Stimulated activated CD4-positive, alpha-beta T cell treated with anti-CD3 and anti-CD28 coated beads, Interleukin-15, amount 100 ng/mL, for 1 hour (primary cell): ENCODE measurements at places on chromosomes 1 and 21.

DNA sequence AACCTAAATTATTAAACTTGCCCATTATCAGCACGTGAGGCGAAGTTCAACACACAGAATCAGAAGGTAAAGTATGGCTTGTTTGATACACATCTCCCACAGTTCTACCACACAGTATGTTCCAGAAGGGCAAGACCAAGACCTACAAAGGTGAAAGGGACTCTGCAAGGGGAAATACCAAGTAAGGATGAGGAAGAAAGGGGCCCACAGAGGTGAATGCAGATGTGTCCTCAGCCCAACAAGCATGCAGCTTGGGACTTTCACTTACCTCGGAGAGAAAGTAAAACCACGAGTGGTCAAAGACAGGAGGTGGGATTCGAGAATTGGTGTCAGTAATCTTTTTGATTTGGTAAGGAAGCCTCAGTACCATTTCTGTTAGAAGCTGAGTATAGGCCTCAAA is 85.8 kb downstream of the UBR4 start:
- no peak for DNase-seq

DNA sequence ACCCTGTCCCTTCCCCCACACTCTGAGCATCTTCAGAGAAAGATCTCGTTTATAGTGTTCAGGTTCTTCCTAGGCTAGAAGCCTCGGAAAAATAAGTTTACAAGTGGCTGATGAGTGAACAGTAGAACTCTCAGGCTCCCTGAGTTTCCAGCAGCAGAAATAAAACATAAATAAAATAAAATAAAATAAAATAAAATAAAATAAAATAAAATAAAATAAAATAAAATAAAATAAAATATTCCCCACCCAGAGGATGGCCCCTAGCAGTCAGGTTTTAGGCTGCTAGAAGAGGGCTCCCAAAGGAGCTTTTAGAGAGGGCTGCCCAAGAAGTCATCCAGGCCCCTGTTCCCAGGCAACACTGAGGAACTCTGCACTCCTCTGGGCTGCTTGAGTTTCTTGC is 55.1 kb downstream of the KCNC4 start:
- no peak for DNase-seq

GRCh38 chr1:60575326-60575977 is 501.9 kb upstream of the C1orf87 start:
- DNase-seq: no peak

GRCh38 chr21:37658817-37659458 is 257.3 kb downstream of the KCNJ6 start:
- no peak for DNase-seq

DNA sequence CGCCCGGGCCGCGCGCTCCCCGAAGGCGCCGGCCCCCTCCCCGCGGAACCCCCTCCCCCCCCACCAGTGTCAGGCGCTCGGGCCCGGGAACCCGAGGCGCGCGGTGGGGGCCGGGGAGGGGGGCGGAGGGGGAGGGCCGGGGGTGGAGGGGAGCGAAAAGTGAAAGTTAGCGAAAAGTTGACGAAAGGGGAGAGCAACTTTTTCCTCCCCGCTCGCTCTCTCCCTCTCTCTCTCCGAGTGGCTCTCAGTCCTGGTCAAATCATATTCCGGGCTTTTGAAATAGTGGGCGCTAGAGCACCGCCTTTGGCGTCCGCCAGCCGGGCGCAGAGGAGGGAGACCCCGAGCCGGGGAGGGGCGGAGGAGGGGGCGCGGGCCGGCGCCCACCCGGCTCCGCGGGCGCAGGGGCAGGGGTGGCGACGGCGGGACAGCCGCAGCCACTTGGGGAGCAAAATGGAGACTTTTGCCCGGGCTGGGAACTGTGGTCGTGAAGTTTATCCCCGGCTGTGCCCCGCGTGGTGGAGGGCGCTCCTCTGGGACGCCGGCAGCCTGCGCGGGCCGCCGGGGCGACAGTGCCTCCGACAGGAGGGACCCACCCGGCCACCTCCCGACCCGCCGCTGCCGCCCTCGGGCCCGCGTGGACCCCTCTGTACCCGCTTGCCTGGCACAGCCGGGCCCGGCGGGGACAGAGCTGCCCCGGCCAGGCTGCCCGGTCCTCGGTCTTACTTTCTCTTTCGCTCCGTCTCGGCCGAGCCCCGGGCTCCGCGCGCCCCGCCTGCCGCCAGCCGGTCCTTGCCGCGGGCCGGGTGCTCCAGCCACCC is 697 bp downstream of the PRDM16 start:
- DNase-seq: no peak

GRCh38 chr1:41354956-41355355 is 6.3 kb upstream of the FOXO6 start:
- no peak for DNase-seq
